ENCODE measurements at places on chromosomes 6 and 20.

GRCh38 chr6:35202066-35202546, 11.7 kb upstream of the SCUBE3 start:
- DNase-seq, result no peak

DNA sequence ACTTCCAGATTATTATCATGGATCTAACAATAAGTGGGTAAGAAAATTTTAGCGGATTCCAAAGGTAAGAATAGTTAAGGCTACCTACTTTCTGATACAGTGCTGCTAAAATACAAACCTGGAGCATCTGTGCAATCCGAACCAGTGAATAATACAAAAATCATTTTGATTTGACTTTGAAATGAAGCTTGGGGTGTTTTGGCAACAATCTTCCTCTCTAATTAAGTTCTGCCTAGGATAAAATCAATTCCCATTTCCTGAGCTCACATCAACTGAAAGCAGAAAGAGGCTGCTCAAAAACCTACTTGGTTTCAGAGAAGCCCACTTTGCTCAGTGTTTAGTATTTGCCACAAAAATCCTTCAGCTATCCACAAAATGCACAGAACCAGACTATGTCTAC, 18.7 kb upstream of the SH3BGRL2 start:
- DNase-seq, result no peak

GRCh38 chr6:84314377-84314898, 87.0 kb upstream of the CEP162 start:
- DNase-seq, result no peak

GRCh38 chr6:43171707-43172103, 636 bp downstream of the SRF start:
- no peak for DNase-seq

- DNase-seq, result no peak
These were observed 151.7 kb downstream of the FRK start for GRCh38 chr6:115908906-115909559.

- no peak for DNase-seq
These were observed 3.2 kb upstream of the CST3 start for GRCh38 chr20:23640671-23641667.

GRCh38 chr20:8401556-8401955, 269.5 kb downstream of the PLCB1 start:
- no peak for DNase-seq

- DNase-seq, result no peak
These were observed 18.9 kb upstream of the ITPR3 start for GRCh38 chr6:33602180-33602579.

- no peak for DNase-seq
These were observed 195.7 kb downstream of the CD83 start for GRCh38 chr6:14313248-14313647.

DNA sequence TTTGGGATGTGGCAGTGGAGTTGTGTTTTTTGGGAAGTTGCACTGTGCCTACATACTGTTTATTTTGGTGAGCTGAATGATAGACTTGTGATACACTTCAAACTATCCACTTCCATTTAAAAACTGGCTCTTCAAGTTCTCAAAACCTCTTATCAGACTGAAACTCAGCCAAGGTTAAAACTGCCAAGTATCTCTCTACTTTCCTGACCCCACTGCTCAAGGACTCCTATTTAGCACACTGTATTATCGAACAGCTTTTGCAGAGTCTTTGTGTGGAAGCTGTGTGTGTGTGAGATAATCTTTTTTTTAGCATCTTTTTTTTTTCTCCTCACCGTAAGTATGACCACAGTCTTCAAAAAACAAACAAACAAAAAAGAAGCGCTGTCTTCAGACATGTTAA, 21.1 kb downstream of the STX11 start:
- DNase-seq, result no peak

DNA sequence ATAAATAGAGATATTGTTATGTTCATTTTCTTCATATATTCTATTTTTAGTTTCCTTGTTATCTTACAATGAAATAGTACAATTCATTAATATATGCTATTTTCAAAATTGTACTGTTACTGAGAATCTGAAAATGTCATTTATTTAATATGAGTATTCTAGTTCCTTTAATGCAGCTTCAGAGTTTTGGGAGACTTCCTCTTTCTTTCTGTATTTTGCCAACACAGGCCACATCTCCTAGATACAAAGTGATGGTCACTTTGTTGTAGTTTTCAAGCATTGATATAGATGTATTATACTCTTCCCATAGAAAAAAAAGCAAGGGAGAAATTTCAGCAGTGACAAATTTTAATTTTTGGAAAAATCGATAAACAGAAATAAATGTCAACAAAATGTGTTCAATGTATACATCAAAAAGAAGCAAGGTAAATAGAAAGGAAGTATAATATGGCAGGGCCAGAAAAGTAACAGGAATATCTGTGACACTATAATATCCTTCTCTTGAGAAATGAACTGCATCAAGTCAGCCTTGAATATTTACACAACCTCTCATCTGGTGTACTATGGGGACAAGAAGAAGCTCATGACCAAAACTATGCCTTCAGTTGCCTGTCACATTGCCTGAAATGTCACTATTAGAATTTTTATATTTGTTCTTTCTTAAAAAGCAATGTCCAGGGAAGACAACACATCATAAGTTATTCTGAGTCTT, 396.0 kb downstream of the TBC1D32 start:
- no peak for DNase-seq

DNA sequence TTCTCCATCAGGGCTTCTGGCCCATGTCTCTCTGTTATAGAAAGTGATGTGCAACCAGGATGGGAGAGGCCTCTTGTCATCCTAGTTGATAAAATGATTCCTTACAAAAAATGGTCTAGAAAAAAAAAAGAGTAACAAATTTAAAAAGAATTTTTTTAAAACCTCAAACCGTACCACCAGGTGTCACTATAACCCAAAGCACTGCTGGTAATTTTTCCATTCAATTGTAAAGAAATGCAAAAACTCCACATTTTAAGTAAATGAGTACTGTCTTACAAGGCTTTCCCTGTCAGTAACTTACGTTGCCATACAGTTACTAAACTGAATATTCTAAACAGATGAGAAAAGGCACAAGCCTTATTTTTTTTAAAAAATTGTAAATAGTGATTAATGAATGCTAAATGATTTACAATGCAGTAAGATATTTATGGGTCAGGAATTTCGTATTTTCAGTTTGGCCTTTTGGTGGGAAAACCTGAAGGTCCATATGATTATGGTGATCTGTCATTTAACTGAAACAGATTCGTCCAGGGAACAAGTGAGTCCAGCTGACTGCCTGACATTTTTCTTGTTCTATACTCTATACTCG, 95.4 kb downstream of the OGFRL1 start:
- no peak for DNase-seq

- no peak for DNase-seq
These were observed 1138.9 kb upstream of the ADGRB3 start for GRCh38 chr6:67496191-67496590.

GRCh38 chr6:117600008-117600743, 2.1 kb downstream of the GOPC start:
- no peak for DNase-seq

GRCh38 chr6:153312634-153313033, 181.6 kb upstream of the RGS17 start:
- DNase-seq, result peak; percentile 3

GRCh38 chr20:32052090-32052777, at the start of gene HCK:
HCK (plus strand) TSS chr20:32052242.
- DNase-seq, result no peak

DNA sequence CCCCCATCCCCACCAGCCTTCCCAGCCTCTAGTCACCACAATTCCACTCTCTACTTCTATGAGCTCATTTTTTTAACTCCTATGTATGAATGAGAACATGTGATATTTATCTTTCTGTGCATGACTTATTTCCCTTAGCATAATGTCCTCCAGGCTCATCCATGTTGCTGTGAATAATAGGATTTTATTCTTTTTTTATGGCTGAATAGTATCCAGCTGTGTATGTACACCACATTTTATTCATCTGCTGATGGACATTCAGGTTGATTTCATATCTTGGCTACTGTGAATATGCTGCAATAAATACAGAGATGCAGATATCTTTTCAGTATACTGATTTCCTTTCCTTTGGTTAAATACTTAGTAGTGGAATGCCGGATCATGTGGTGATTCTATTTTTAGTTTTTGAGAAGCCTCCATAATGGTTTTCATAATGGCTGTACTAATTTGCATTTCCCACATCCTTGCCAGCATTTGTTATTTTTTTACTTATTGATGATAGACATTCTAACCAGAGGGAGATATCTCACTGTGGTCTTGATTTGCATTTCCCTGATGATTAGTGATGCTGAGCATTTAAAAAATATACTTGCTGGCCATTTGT, 194.9 kb downstream of the PACRG start:
- no peak for DNase-seq

GRCh38 chr6:16851044-16851540, 89.8 kb upstream of the ATXN1 start:
- no peak for DNase-seq

GRCh38 chr20:47070176-47070575, 175.5 kb downstream of the EYA2 start:
- no peak for DNase-seq

DNA sequence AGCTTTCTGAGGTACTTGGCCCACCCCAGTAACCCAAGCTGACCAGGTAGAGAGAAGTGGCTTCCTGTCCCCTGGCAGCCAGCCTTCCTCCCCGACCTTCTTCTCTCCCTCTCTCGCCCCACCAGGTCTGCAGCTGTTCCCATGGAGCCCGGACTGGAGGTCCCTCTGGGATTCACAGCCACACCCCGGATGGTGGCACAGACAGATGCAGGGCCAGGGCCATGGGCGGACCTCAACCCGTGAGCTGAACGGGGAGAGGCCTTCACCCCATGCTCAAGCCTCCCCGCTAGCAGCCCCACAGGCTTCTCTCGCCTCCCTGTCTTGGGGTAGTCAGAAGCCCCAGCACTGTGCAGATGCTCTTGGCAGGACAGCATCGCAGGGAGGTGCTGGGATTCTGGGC, 41.3 kb downstream of the CPXM1 start:
- no peak for DNase-seq

GRCh38 chr20:12012241-12013222, 94.8 kb downstream of the BTBD3 start:
- no peak for DNase-seq

DNA sequence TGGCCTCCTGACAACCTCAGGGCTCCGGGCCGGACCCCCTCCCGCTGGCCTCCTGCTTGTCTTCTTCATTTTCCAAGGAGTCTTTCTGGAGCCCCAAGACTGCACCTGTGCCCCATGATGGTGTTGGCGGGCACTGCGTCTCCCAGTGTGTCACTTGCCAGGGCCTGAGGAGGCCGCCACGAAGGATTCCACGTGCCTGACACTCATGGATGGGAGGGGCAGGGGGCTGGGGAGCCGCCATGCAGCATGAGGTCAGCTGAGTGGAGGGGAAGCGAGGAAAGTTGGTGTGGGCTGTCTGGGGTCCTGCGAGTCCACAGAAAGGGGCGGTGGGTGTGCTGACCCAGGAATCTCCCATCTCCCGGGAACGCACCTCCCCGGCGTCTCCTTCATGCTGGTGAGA, 165.7 kb downstream of the SMOC2 start:
- DNase-seq, result no peak

GRCh38 chr6:166162599-166163342, 4.9 kb downstream of the TBXT start:
- no peak for DNase-seq

- no peak for DNase-seq
These were observed 816 bp downstream of the NPEPL1 start for GRCh38 chr20:58693226-58694006.

DNA sequence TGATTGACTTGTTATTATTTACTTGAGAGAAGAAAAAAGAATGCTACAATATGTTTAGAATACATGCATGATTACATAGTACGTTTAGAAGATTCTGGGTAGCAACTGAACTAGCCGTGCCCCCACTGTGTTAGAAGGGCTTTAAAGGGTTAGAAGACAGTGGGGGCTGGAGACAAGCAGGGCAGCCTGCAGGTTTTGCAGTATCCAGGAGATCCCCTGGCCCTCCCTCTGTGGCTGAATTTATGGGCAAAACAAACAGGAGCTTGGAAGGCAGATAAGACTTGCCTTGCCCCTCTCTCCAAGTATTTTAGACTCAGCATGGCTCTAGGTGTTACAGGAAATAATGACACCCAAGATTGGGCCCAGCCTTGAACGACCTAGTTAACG, 179.2 kb downstream of the CLIC5 start:
- no peak for DNase-seq

DNA sequence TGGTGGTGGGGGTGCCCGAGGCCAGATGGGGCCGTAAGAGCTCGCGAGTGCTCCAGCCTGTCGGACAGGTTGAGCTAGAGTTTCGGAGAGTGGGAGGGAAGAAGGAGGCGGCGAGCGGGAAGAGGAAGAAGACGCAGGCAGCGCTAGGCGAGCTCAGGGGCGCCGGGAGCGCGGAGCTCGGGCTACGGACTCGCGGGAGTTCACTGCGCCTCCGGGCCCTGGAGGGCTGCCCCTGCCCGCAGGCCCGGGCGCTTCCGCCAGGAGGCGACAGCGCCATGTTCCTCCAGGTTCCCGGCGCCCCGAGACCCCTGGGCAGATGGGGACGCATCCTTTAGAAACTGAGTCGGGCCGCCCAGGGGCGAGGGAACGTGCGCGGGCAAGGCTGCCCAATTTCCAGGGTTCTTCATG, 984 bp downstream of the TFAP2C start:
- no peak for DNase-seq

GRCh38 chr6:97406633-97407032, 123.6 kb upstream of the MMS22L start:
- no peak for DNase-seq

DNA sequence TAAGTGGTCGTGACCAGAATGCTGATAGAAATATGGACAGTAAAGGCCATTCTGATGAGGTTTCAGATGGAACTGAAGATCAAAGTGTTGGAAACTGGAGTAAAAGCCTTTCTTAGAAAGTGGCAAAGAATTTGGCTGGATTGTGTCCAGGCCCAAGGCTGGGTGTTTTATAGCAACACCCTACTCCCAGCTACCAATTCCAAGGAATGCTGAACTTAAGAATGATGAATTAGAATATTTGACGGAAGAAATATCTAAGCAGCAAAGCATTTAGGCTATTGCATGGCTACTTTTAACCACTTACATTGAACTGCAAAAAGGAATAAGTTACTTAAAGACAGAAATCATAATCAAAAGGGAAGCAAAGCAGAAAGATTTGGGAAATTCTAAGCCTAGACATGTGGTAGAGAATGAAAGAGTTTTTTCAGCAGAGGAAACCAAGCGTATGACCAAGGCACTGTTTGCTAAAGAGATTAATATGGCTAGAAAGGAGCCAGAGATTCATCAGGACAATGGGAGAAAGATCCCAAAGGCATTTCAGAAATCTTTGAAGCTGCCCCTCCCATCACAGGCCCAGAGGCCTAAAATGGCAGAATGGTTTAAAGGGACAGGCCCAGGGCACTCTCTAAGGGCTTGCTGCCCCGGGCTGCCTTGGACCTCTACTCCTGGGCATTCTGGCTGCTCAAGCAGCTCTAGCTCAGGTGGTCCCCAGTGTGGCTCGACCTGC, 25.8 kb downstream of the SDHAF4 start:
- no peak for DNase-seq

DNA sequence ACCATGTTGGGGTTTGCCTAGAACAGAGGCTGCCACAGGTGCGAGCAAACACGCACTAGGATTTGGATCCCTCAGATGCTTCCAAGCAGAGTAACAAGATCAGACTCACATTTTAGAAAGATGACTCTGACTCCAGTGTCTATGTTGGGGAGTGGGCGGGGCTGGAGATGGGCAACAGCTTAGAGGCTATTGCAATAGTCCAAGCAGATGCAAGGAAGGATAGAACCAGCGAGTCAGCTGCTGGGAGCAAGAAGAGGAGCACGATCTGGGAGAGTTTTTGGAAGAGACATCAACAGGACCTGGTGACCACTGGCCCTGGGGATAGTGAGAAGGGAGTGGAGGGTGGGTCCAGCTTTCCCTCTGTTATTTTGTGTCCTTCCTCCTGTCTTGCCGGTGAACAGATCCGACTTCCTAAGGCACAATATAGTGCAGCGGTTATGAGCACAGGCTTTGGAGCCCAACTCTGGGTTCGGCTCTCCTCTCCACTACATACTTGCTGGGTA, 52.7 kb downstream of the FGD2 start:
- no peak for DNase-seq
